ENCODE measurements at places on chromosomes 12 and 14.

DNA sequence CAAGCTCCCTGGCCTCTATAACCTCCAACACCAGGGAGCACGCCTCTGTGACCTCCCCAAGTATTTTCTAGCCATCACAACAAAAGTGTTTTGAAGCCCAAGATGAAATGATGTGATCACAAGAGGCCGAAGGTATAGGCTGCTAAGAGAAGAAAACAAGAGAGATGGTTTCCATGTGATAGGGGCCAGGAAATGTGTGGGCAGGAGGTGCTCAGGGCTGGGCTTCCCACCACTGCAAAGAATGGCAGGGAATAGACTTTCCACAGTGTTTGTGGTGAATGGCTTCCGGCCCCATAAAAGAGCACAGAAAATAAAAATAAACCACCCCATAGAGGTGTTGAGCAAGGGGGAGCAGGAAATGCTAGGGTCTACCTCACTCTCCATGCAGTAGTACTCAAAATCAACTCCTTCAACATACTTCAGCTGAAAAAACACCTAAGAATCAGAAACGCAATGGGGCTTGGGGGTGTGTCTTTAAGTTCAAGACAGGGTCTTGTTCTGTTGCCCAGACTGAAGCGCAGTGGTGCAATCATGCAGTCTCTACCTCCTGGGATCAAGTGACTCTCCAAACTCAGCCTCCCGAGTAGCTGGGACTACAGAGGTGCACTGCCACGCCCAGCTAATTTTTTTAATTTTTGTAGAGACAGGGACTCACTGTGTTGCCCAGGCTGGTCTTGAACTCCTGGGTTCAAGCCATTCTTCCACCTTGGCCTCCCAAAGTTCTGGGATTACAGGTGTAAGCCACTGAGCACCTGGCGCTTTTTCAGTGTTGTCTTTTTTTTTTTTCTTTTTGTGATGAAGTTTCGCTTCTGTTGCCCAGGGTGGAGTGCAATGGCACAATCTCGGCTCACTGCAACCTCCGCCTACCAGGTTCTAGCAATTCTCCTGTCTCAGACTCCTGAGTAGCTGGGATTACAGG lies 27.1 kb downstream of the DAD1 start:
- DNase-seq, result peak; percentile 63

DNA sequence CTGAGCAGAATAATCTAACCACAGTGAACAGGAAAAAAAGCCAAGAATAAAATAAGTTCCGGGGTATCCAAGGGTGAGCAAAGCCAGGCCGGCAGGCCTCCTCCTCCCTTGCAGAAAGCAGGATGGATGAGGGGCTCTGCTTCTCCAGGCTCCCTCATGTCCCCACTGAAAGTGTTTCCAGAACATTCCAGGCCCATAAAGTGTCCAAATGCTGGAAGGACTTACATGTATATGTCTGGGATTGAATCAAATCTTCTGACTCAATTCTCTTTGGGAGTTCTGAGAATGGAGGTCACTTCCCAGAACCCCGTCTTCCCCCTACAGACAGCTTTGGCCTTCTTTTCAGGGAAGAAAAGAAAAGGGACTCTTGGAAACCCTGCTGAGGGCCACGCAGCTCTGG lies 25.0 kb upstream of the BDKRB1 start:
- no peak for DNase-seq

- DNase-seq, result peak; percentile 29
These were observed 6.2 kb downstream of the ISCU start for GRCh38 chr12:108568338-108569154.

GRCh38 chr12:24738441-24738840 lies 210.5 kb downstream of the BCAT1 start:
- DNase-seq, result no peak

- no peak for DNase-seq
These were observed 963 bp downstream of the TCTN2 start for GRCh38 chr12:123671876-123672275.

- no peak for DNase-seq
These were observed 24.4 kb upstream of the PTPRQ start for GRCh38 chr12:80419644-80420043.

DNA sequence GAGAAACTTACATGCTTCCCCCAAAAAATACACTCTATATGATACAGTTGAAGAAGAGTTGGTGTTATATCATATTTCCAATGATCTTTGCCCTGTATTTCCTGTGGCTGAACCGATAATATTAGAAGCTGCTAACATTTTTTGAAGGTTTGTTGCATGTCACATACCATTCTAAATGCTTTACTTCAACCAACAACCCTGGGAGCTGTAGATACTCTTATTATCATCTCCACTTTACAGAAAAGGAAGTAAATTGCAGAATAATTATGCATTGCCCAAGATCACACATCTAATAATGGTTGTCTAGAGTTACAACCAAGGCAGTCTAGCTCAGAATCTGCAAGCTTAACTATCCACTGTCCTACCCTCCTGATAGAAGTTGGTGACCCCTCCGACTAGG lies 182.8 kb downstream of the NUAK1 start:
- DNase-seq, result no peak

GRCh38 chr14:87304404-87304803 lies 688.6 kb downstream of the GALC start:
- no peak for DNase-seq

DNA sequence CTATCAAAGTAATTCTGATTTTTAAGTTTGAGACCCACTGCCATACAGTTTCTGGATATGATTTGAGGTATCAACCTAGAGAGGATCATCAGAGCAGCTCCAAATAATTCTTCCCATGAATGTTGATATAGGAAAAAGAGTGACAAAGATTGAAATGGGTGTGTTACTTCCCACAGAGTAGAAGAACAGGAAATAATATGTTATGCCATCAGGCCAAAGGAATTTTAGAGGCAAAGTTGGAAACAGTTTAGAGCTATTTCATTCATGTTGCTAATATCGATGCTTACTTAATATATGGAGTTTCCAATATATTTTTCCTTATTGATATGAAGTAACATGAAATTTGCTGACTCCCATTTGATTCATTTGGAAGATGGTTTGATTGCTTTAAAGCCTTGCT lies 8.9 kb upstream of the MSRB3 start:
- DNase-seq, result no peak

DNA sequence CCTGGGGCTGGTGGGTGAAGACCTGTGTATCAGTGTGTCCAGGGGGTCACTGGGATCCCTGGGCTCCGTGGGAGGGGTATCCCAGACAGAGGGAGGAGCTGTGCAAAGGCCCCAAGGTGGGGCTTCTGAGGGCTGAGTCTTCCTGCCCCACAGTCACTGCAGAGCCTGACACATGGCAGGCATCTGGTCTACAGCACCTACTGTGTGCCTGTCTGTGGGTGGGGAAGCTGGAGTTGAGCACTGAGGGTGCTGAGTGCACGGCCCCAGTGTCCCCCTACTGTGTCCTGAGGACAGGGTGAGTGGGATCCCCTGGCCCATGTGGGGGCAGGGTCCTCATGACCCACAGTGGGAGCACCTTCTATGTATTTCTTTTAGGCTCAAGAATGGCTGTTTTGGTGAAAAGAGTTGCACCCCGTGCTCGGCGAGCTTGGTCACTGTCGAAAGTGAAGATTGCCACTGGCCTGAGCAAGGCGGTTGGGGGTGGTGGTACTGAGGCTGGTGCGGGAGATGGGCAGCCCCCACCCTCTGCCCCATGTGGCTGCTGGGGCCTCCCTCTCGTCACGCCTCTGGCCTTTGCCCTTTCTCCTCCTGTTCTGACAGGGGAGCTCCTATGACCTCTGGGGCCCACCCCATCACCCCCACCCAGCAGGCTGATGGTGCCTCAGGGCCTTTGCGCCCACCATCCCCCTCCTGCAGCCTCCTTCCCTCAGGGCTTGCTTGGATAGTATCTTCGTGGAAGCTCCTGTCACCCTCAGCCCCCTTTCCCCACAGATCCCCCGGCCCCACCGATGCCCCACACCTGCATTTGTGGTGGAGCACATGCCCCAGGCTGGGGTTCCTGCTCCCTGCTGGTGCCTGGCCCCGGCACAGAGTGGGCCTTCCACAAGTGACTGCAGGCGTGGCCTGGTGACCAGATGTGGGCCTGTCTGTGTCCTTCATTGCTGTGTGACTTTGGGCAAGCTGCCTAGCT lies 55.8 kb downstream of the BEGAIN start:
- no peak for DNase-seq

DNA sequence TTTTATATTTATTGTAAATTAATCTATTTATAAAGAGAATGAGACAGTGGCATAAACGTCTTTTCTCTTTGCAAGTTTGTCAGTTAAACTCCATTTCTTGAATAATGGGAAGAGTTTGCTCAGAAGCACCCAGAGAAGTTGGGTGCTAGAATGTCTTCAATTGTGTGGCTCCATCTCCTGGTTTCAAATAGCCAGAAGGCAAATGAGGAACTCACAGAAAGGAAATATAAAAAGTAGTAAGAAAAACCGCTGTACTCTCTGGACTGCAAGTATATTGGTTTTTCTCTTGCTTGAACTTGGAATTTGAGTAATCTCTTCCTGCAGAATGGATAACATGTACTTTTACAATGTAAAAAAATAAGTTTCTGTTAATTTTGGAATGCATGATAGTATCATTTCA lies 217.5 kb downstream of the DPY19L2 start:
- no peak for DNase-seq

- DNase-seq, result no peak
These were observed 28.8 kb upstream of the BHLHE41 start for GRCh38 chr12:26153421-26154154.
